ENCODE measurements at places on chromosomes 1 and 21.

DNA sequence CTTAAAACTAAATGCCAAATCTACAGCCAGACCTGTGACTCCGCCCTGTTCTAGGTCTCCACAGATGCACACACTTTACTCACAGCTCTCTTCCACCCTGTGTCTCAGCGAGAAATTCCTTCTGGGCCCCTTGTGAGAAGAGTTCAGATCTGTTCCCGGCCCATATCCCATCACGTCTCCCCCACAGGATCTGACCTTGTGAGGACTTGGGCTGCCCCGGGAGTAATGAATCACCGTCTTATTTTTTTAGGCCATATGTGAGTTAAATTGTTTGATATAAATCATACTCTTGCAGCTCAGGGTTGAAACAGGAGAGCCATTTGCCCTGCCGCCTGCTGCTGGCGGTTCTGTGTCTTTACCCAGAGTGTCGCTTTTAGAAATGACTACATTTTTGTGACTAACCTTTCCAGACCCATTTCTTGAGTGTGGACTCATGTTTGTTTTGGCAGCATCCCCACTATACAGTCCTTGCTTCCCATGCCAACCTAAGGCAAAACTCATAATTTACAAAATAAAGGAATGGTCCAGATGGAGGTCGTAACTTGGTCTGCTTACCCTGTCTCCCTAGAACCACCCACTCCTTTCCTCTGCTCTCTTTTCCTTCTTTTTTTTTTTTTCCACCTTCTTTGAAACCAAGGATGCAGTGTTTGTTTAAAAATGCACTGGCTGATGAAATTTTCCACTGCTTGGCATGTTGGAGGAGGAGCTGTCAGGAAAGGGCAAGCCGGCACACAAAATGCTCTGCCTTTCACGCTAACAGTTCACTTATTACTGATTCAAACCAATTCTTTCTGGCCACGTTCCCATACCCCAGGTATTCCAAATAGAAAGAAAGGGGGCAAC lies 98.0 kb upstream of the C1orf105 start:
- no peak for DNase-seq

- no peak for DNase-seq
Measured at GRCh38 chr1:244350027-244350426, 101.7 kb downstream of the ADSS2 start.

- DNase-seq = no peak
Measured at GRCh38 chr1:215963040-215963439, 395.9 kb downstream of the KCTD3 start.

- DNase-seq = no peak
Measured at GRCh38 chr1:167462341-167462740, 56.0 kb downstream of the CD247 start.

DNA sequence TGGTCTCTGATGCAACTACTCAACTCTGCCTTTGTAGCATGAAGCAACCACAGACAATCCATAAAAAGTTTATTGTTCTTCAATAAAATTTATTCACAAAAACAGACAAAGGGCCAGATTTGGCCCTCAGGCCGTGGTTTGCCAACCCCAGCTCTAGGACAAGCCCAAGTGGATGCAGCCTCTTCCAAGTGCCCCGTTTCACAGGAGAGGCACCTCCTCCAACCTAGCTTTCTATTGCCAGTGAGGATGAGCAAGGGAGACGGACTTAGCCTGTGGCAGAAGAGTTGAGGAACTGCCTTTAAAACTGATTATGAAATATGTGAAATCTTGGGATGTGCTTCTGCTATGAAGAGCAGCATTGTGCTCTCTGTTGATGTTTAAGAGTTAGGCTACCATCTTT lies 105.4 kb downstream of the PSMG1 start:
- no peak for DNase-seq

GRCh38 chr1:18581420-18581880 lies 49.2 kb upstream of the PAX7 start:
- peak; percentile 19 for DNase-seq

DNA sequence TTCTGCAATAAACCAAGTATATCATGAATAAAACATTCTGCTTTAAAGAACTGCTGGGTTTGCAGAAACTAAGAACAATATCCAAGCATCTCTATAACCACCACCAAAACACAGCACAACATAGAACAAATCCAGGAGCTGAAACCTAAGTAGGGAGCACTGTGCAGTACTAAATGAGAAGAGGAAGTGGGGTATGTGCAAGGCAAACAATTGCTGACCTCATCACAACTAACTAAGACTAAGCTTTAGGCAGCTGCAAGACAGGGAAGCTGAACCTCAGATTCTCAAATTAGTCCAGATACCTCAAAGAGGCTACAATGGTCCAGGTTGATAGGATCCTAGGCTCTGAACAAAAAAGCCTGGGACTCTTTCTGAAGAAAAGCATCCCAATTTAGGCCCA lies 172.6 kb downstream of the SLC44A5 start:
- DNase-seq = no peak

- DNase-seq = no peak
Measured at GRCh38 chr1:240766831-240767230, 154.9 kb upstream of the GREM2 start.

- DNase-seq = no peak
Measured at GRCh38 chr21:43782431-43783097, 6.5 kb upstream of the CSTB start.

DNA sequence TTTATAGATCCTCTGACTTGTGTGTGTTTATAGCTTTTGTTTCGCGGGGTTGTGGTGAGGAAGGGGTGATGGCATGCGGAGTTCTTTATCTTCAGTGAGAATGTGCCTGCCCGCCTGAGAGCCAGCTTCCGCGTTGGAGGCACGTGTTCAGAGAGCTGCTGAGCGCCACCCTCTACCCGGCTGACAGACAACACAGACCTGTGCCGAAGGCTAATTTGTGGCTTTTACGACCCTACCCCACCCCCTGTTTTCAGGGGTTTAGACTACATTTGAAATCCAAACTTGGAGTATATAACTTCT lies 14.4 kb upstream of the CD101 start:
- no peak for DNase-seq

DNA sequence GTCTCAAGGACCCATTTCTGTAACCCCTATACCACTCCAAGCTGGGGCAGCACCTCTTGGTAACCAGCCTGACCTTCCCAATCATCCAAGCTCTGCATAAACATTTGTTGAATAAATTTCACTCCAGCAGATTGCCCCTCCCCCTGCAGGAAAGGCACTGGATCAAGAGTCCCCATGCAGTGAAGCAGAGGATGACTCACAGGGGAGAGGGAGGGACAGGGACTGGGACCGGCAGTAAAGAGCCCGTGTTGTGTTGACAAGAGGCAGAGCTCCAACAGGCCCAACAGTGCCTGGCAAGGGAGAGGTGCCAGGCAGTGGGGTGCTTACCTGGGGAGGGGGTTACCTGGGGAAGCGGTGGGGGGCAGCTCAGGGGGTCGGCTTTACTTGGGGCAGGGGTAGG lies 32.3 kb downstream of the SLC9A1 start:
- no peak for DNase-seq

DNA sequence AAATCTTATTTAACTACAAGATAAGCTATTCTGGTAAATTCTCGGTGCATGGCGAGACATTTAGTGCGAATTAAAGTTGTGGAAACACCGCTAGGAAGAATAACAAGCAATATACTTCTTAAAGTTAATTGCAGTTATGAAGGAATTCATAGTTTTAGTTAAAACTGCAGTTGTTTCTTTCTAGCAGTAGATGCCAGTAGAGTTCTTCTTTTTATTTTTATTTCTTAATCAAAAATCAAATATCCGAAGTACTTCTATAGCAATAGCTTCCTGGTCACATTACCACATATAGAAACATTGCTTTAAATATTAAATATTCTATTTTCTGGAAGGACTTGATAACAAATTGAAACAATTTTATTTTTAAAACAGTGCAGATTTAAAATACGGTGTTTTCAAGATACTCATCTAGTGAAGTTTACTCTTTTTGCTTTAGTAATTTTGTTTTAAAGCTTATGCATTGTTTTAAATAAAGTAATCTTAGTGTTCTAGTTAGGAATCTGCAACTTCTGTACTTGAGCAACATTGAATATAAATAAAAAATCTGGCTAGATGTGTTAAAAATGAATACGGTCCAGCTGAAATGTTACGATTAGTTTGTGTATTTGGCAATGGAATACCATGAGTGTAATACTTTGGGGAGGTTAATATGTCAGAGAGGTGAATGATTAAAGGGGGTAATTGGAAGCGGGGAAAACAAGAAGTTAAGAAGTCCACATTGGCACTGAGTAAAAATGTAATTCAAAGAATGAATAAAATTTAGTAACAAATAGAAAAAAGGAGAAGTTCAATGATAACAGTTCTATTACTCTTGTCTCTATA lies 2.7 kb upstream of the PRKACB start:
- DNase-seq = no peak

GRCh38 chr1:58845942-58846341 lies 62.1 kb upstream of the JUN start:
- no peak for DNase-seq

DNA sequence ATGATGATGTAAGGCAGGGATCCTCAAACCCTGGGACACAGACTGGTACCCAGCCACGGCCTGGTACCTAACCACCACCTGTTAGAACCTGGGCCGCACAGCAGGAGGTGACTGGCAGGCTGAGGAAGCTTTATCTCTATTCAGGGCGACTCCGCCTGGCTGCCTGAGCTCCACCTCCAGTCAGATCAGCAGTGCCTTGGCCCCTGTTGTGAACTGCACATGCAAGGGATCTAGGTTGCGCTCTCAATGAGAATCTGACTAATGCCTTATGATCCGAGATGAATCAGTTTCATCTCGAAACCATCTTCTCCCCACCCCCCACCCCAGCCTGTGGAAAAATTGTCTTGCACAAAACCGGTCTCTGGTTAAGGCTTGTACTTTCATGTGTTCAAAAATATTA lies 4.2 kb downstream of the RNPC3 start:
- no peak for DNase-seq

GRCh38 chr1:85463731-85464496 lies 1.0 kb downstream of the DDAH1 start:
- no peak for DNase-seq

DNA sequence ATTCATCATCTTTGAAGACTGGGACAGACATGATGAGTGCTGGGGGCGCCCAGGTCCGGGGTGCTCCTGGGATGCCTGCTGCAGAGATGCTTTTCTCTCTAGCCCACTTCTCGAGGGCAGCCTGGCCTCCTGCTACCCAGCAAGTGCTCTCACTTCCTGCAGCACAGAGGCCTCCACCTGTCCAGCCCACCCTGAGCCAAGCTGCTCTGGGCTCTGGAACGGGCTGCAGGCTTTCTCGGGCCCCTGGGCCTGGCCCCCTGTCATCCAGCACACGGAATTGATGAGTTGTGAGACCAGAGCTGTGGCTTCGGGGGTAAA lies 469.5 kb upstream of the VAMP3 start:
- peak; percentile 89 for DNase-seq

GRCh38 chr1:87977145-87977544 lies 648.5 kb downstream of the LMO4 start:
- no peak for DNase-seq

- DNase-seq = no peak
Measured at GRCh38 chr21:46054031-46054430, 43.9 kb upstream of the COL6A2 start.

GRCh38 chr1:101241485-101242225 lies 4.8 kb downstream of the S1PR1 start:
- no peak for DNase-seq

DNA sequence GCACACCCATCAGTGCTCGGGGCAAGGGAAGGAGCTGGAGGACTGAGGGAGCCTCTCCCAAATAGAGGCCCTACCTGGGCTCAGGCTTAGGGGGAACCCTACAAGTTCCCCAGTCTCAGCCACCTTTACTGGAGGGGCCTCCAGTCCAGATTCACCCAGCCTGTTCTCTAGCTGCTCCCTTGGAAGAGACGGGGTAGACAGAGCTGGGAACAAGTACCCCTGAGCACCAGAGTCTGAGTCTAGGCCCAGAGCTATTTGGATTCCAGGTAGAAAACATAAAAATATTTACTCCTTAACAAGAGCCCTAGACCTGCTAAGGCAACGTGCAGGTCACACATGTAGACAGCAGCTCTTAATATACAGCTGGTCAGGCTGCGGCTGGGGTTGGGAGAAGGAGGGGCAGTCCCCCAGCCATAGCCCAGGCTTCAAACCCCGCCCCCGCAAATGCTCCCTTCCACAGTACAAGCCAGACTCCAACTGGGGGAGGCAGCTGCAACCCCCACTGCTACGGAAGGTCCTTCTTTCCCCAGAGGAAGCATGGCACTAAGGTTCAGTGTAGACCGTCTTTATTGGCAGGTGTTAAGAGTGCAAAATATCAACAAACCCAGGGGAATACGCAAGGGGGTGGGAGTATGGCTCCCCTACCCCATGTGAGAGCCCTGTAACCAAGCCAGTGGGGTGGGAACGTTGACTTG lies 8.0 kb downstream of the TENT5B start:
- DNase-seq = no peak

DNA sequence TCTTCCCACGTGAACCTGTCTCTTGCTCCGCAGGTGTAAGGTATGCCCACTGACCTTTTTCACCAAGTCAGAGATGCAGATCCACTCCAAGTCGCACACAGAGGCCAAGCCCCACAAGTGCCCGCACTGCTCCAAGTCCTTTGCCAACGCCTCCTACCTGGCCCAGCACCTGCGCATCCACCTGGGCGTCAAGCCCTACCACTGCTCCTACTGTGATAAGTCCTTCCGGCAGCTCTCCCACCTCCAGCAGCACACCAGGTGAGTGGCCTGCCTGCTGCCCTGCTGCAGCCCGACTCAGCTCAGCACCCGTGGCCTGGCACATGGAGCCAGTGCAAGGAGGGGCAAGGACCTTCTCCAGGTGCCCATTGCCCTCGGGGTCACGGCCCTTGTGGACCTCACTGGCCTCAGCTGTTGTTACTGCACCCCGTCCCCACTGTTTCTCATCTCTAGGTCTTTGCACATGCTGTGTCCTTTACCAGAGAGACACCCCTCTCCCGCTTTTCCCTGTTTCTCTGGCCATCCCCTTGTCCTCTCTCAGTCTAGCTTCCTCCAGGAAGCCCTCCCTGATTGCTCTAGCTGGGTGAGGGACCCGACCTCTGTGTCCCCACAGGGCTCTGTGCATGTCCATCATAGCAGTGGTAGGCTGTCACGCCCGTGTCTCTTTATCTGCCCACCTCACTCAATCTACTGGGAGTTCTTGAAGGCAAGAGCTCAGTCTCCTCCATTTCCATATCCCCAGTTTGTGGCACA lies 25.4 kb downstream of the ZNF362 start:
- DNase-seq = no peak

DNA sequence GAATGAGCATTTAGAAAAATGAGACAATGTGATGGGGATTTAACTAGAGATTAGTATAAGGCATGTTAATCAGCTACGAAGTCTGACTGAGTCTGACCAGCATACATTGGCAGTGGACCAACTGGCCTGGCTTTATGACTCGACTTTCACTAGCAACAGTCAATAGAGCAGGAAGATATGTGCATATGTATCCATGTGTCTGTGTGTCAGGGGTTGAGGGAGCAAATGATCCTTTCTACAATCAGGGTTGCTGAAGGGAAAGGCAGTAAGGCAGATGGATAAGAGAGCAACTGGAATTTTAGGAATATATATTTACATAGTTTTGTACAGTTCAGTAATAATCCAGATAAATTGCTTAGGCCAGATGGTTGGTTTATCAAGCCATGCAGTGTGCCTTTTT lies 645.6 kb downstream of the PLA2G4A start:
- no peak for DNase-seq
